Memory B cell (primary cell): ENCODE measurements at places on chromosomes 7 and 10.

DNA sequence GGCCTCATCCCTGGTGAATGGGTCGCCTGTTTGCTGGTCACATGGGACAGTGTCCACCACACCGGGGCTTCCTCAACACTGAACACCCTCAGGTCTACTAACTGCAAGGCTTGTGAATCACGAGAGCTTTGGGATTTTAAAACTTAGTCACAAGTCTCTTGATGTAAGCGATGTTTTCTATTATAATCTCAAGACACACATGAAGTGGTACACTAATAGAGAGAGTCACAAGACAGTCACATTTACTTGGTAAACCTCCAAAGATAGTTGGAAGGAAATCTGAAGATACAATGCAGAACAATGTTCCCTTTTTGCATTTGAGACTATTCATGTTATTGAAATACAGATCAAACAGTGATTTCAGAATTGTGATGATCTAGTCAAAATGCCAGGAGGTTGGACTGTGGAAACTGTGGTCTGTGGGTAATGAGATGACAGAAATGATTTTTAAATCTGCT is 233.1 kb upstream of the KLF6 start:
- DNase-seq, result no peak

GRCh38 chr10:60237977-60238758 is 151.5 kb downstream of the ANK3 start:
- DNase-seq, result no peak

DNA sequence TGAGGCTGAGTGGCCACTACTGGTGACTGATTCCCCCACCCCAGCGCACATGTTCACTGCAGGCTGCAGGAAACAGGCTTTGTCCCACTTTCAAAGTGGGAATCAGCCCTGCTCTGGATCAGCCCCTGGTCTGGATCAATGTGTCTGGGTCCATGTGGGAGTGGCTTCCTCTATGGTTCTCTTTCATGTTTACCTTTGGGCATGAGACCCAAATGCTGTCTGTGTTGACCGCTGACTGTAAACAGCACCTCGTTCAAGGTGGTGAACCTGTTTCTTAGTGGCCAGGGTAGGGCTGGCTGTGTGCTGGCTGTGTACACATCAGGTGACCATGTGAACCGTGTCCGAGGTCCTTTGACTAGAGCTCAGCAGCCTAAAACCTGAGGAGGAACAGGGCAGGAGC is 121.8 kb downstream of the CAMK1D start:
- DNase-seq, result no peak

DNA sequence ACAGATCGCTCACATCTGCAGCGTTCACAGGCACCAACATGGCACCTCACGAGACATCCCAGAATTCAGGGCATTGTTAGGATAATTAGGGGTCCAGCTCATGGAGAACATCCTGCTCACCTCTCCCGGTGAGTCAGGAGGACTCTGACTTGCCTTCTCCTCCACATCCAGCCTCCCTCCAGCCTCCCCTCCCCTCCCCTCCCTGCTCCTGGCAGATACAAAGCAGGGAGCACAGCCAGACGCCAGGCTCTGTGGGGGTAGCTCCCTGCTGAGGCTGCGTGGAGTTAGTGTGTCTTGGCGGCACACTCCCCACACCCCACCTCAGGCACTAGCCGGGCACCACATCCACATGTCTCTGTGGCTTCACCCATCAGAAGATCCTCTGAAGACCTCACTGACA is 320.6 kb downstream of the CXCL12 start:
- DNase-seq, result no peak

- DNase-seq, result no peak
Observed at GRCh38 chr7:33393770-33394169, 264.4 kb downstream of the BBS9 start.

DNA sequence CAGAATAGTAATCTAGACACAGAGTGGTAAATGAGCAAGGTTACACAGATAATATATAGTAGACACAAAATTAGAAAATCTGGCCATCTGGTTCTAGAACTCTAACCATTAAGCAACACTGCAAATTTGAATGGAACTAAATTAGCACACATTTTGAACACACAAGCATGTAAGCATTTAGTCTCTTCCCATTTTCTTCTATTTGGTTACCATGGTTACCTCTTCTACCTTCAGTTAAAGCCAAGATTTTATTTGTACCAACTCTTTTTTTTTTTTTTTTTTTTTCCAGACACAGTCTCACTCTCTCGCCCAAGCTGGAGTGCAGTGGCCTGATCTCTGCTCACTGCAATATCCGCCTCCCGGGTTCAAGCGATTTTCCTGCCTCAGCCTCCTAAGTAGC is 790.5 kb downstream of the MAGI2 start:
- no peak for DNase-seq

DNA sequence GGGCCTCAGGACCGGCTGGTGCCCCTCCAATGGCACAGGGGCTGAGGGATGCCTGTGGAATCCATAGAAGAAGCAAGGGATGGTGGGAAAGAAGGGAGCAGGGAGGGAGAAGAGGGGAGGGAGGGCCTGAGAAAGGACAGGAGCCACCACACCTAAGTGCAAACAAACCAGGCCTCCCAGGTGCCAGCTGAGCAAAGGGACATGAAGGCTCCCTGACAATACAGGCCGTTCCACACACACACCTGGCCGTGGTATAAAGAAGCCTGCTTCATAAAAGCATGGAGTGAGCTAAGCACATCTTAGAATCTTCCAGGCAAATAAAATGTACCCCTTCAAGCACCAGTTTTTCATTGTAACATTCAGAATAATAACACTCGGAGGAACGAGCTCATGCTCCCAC is 54.0 kb downstream of the OAT start:
- no peak for DNase-seq

DNA sequence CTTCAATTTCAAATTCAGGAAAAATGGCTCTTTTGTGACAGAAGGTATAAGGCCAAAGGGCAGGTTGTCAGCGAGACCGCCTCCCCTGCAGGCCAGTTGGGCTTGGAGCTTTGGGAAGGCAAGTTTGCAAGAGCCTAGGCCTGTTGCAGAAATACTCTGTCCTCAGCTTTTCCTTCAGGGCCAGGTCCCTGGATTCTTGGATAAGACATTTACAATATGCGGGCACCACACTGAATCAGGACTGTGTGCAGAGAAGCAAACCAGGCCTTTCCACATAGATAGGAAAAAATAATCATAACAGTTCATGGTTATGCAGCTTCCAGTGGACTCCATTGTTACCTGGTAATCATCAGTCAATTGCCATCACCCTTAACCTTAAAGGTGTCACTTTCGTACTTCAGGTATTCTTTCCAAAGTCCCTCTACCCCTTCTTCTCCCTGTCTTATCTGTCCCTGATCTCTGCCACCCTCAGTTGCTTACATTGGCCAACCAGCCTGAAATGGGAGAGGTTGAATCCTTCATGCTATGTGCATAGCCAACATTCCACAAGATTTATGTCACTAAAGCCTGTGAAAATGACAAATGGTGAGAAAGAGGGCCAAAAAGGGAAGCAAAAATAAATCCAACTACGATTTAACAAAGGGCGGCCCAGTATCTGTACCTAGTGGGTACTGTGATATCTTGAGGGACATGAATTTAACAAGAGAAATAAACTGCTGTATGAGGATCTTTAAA is 304.5 kb upstream of the NFE2L3 start:
- DNase-seq, result no peak

GRCh38 chr10:20817116-20817515 is 80.0 kb downstream of the NEBL start:
- no peak for DNase-seq

DNA sequence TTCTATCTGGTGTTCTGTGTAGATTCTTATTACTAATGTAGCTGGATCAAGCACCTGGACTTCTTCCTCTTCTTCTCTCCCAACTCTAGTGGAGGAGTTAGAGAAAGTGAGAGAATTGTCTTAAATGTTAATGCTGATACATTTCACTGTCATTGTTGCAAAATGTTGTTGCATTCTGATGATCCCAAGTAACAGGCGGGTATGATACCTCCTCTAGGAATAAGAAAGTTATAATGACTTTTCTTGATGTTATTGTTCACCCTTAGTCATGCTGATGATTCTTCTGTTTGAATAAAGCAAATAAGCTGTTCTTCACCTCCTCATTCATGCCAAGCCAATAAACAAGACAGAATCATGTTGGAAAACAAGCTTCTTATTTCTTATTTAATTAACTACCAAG is 9.1 kb downstream of the CHRM2 start:
- no peak for DNase-seq

GRCh38 chr7:17940951-17941431 is 697 bp upstream of the SNX13 start:
- DNase-seq, result no peak

DNA sequence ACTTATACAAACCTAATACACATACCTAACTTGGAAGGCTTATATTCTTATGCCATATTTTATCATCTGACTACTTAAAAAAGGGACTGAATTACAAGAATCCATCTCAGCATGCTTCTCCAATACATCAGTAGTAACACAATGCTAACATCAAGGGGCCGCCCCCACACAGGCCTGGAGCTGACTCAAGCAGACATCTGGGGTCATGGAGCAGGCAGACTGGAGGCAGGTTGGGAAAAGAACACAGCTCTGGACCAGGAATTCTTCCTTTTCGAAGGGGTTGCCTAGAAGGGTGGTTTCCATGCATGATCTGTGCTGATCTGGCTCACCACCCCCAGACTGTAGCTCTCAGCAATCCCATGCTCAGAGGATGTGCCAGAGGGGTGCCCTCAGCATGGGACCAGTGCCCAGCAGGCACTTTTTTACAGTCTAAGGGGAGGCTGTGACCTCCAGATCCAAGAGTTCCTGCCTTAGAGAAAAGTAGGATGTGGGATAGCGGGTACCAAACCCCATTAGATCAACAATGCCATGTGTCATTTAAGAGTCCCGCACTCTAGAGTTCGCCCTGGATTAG is 26.1 kb upstream of the DUSP5 start:
- DNase-seq, result no peak

DNA sequence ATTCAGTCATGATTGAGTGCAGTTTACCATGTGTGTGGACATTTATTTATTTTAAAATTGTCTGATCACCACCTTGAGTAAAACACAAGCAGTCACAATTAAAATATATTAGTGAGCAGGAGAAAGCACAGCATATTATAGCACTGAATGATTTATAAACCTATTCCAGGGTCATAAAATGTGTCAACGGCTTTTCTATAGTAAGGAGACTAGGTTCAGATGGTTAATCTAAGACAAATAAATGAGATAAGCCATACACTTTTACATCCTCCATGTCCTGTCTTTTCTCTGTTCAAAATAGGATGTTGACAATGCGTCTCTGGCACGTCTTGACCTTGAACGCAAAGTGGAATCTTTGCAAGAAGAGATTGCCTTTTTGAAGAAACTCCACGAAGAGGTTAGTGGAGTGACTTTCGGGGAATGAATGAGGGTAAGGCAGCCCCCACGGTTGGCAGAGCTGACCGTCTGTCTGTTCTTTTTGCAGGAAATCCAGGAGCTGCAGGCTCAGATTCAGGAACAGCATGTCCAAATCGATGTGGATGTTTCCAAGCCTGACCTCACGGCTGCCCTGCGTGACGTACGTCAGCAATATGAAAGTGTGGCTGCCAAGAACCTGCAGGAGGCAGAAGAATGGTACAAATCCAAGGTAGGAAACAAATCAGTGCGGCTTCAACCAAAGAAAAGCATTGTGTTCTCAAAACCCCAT is 5.4 kb downstream of the VIM start:
- no peak for DNase-seq

DNA sequence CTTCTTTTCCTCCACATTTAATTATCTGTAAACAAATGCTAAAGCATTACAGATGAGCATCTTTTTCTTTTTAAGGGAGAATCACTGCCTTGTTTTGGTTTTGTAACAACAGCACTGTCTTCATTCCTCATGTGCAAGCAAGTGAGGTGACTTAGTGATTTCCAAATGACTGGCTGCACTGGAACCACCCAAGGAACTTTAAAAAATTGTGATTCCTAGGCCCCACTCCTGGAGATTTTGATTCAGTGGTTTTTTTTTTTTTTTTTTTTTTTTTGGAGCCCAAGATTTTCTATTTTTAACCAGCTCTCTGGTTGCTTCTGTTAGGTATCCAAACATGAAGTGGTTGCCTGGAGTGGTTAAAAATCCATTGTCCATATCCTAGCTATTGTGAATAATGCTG is 176.2 kb downstream of the LRMDA start:
- DNase-seq, result no peak

GRCh38 chr10:71607082-71607443 is 112.5 kb downstream of the C10orf105 start:
- DNase-seq, result no peak

- no peak for DNase-seq
Observed at GRCh38 chr10:90136731-90137316, 435.4 kb downstream of the KIF20B start.

DNA sequence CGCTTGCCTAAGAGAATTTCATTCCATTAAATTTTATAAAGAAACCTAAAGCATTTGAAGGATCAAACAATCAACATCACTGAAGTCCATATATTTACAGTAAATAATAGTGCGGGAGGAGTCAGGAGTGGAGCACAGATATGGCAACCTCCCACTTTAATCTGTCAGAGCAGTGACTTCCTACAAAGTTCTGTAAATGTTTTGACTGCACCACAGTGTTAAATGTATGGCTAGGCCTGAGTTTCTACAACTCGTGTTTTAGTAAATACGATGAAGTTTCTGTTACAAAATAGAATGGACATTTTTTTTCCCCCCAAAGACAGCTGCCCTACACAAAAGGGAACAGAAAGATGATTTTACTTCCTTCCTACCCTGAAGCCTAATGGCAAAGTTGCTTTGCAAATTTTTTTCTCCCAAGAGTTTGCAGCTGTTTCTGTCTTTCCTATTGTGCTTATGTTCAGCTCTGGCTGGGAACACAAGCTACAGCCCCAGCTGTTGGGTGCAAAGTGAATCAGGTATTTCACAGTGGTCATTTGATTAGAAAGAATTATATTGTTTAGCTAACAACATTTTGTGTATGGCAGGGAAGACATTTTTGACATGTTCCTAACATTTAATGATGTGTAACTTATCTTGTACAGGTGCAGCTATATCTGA is 62.1 kb downstream of the MET start:
- no peak for DNase-seq

- no peak for DNase-seq
Observed at GRCh38 chr10:124279298-124279697, 139.4 kb downstream of the OAT start.

DNA sequence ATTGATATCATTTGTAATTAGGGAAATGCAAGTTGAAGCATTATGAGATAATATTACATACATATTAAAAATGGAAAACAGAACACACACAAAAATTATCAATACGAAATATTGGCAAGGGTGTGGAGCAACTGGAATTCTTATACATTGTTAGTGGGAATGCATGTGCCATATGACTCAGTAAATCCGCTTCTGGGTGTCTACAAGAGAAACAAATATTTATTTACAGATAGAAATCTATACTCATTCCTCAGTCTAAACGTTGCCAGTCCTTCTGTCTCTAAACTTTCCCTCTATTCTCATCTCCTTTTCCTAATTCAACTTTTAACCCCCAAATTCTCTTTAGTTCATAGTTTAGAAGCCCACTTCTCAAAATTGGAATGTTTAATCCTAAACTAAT is 170.4 kb upstream of the LRRTM3 start:
- DNase-seq, result no peak
